Trophoblast cell (in vitro differentiated cells and primary cell): ENCODE measurements at places on chromosomes 2 and 18.
A peak's percentile ranks its signal among the peaks of the same experiment; 100 is the strongest.

DNA sequence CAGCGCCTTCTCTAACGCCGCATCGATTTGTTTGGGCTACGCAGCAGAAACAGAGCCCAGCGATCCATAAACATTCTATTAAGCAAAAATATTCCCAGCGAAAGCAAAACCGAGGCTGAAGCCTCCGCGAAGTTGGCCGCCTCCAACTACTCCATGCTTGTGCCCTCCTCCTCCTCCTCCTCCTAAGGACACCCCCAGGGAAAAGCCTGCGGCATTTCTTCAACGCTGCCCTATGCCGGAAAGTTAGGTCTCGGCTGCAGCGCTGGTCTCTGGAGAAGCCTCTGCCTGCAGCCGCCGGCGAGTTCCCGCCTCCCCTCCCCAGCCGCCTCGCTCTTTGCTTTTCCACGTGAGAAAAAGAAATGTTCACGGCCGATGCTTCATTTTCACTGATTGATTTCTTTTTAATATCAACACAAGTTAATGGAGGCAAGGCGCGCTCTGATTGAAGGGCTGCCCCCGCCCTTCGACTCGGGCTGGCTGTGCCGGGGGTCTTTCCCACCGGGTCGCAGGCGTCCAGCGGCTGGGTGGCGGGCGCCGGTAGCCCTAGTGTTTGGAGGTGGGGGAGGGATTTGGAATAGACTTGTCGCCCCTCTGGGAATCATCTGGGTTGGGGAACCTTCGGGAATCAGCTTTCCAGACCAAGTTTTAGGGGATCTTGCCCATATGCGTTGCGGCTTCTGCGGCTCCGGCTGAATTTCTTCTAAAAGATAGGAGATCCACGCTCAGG lies 3.9 kb downstream of the NRP2 start:
- DNase-seq, result no peak

GRCh38 chr2:45888641-45889040 lies 237.2 kb downstream of the PRKCE start:
- no peak for DNase-seq

DNA sequence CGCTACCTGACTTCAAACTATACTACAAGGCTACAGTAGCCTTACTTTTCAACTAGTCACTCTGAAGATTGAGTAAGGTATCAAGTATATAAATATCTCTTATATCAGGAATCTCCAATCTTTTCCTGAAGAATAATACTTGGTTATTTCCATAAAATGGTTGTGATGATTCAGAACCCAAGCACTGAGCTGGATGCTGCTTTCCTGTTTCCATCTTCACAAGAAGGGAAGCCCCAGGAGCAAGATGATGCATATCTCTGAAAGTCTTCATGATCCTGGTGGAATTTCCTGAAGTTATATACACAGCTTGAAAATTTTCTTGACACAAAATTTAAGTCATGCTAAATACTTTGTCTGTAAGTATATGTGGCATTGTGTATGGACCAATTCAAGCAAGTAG lies 243.9 kb upstream of the TANK start:
- no peak for DNase-seq

GRCh38 chr2:165164201-165164600 lies 39.6 kb downstream of the SCN3A start:
- DNase-seq, result no peak

GRCh38 chr2:77104554-77104953 lies 417.6 kb downstream of the LRRTM4 start:
- no peak for DNase-seq

GRCh38 chr2:63902149-63902548 lies 60.5 kb downstream of the UGP2 start:
- DNase-seq, result no peak

DNA sequence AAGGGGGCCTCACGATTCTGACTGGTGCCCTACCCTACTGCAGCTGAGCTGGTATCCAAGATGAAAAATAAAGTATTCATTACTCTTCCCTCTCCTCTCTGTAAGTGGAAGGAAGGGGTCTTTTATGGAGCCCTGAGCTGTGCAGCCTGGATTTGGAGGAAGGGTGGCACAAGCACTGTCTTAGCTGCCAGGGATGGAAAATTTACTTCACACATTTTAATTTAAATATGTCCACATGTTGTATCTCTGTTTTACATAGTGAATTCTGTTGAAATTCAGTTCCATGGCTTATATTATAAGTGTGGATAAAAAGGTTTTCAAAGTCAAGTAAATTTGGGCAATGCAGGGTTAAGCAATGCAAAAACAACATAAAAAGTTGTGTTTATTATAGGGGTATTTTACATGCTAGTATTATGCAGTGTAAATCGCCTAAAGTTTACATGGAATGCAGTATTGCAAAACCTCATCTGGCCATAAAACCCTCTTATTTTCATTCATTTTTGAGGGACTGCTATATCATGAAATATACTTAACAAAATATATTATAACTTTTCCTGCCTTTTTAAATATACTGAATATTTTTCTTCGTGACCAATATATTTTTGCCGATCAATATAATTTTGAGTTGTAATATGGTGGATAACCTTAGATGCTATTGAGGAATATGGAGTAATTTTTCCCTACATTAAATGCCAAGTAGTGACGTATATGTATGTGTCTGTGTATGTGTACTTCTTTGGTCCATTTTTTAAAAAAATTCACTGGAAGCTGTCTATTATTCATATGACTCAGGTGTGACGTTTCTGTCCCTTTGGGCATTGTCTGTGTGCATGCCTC lies 333.9 kb upstream of the CYRIA start:
- DNase-seq, result no peak

GRCh38 chr2:215885536-215885935 lies 127.8 kb downstream of the MREG start:
- peak; percentile 96 for DNase-seq

- DNase-seq, result no peak
These were observed 252.9 kb downstream of the PRKCE start for GRCh38 chr2:45904267-45904945.

- peak; percentile 36 for DNase-seq
These were observed 38.3 kb upstream of the IL1R1 start for GRCh38 chr2:102103992-102104871.

- DNase-seq, result no peak
These were observed 169.6 kb upstream of the NDUFV2 start for GRCh38 chr18:8932866-8933265.

DNA sequence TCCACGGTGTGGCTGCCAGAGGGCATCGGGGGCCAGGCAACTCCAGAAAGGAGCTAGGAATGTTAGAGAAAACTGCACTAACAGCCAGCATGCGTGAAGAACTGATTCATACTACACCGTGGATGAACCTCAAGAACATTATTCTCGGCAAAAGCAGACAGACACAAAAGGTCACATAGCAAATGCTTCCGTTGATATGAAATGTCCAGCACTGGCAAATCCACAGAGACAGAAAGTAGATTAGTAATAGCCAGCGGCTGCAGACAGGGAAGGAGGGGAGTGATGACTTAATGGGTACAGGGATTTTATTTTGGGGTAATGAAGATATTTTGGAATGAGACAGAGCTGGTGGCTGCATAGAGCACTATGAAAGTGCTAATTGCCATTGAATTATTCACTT lies 37.4 kb downstream of the SCTR start:
- no peak for DNase-seq

DNA sequence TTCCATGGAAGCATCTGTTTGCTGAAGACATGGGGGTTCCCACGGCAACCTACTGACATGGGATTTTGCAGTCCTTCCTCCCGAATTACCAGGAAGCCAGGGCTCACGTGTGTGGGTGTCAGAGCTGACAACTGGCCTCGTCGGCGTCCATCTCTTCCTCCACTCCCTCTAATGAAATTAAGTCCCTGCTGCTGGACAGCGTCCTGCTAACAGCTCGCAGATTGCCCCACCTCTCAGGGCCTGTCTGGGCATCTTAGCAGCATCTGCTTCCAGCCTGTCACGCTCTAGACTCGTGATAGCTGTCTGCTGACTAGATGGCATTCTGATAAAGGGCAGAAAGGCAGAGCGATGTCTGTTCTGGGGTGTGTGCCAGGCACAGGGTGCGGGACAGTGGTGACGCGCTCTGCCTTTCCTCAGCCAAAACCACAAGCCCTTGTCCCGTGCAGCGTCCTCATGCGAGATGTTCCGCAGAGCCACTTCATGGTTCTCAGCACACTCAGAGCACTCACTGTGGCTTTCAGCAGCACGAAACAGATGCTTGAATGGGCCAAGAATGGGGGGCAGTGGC lies 161.1 kb downstream of the ARL4C start:
- DNase-seq, result peak; percentile 53

DNA sequence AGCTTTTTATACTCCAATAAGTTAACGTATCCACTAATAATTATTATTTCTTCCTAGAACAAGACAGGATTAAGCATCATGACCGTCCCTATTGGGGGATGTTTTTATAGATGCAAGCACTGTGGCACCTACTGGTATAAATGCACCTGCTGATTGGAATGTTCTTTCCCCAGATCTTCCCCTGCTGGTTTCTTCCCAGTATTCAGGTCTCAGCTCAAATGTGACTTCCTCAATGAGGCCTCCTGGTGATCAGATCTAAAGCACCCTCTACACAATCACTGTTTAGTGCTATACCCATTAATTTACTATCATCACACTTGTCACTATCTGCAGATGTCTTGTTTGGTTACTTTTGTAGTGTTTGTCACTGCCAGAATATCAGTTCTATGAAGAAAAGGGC lies 3.9 kb upstream of the TYMS start:
- no peak for DNase-seq

DNA sequence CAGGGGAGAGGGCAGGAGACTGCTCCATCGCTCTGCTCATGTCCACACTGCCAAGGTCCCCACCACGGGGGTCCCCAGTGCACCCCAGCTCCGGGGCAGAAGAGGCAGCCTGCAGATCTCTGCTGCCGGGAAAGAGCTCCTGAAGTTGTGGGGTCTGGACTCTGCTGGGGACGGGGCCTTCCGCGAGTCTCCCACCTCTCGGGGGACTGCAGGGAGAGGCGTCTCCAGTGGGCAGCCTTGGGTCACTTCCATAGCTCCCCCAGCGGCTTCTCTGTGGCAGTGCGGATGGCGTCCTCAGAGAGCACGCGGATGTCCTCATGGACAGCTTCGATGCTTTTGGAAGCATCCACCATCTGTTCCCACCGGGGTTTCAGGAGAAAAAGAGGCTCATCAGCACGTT lies 10.7 kb downstream of the DTYMK start:
- no peak for DNase-seq

- DNase-seq, result no peak
These were observed 255.3 kb downstream of the PDE11A start for GRCh38 chr2:177817300-177817699.

- peak; percentile 58 for DNase-seq
These were observed at the start of gene DSC2 for GRCh38 chr18:31102025-31102684. Gene DSC2 (minus strand): TSS chr18:31102421. CDS start chr18:31101971, 450 bp downstream.

GRCh38 chr2:102181919-102182635 lies 4.7 kb upstream of the IL1RL2 start:
- DNase-seq, result peak; percentile 69

DNA sequence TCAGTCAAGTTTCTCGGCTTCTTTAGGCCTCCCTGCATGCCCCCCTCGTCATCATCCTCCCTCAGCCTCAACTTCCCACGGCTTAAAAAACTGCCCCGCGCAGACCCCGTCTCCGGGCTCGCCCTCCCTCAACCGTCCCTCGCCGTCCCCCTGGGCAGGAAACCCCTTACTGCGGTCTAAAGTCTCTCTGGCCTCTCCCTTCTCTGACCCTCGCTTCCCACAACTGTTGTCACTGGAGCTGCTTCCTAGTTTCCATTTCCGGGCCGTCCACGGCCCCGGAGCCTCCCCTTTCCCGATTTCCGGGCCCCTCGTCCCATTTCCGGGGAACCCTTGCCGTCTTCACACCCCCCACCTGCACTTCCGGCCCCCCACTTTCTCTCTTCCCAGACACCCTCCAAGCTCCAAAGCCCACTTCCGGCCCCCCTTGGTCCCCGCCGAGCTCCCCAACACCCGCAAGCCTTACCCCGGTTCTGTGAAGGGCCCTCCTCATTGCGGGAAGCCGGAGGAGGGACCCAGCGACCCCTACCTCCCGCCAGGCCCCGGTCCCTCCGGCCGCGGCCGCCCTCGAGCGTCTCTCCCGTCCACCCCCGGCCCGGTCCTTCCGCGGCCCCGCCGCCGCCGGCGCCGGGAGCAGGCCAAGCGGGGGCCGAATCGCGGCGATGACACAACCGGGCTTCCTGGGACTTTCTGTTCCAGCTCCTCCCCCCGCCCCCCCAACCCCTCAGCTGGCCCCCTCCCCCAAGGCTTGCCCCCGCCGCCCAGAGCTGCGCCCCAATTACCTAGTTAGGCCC lies 513 bp downstream of the TRIP12 start:
- DNase-seq, result peak; percentile 19

DNA sequence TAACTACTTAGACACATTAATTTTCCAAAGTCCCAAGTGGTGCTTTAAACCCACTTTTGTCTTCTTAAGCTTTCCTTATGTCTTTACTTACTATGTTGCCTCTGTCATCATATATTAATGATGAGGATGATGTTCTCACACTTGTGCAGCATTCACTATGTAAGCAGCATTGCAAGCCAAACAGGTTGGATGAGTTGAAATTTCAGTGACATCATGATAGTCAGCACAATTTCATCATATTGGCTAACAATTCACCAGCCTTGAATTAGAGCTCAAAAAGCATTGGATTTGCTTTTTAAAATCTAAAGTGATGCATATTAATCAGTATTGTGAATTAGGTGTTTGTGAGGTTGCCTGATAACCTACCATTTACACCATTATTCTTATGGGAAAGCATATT lies 7.7 kb downstream of the APLF start:
- peak; percentile 94 for DNase-seq

GRCh38 chr2:232634206-232635150 lies 1.1 kb downstream of the EFHD1 start:
- DNase-seq, result peak; percentile 84

GRCh38 chr2:151718247-151718646 lies 16.0 kb downstream of the NEB start:
- DNase-seq, result no peak

GRCh38 chr18:69691008-69691760 lies 256.5 kb downstream of the CD226 start:
- no peak for DNase-seq

GRCh38 chr2:109523536-109524361 lies 90.0 kb downstream of the SEPTIN10 start:
- DNase-seq, result no peak

DNA sequence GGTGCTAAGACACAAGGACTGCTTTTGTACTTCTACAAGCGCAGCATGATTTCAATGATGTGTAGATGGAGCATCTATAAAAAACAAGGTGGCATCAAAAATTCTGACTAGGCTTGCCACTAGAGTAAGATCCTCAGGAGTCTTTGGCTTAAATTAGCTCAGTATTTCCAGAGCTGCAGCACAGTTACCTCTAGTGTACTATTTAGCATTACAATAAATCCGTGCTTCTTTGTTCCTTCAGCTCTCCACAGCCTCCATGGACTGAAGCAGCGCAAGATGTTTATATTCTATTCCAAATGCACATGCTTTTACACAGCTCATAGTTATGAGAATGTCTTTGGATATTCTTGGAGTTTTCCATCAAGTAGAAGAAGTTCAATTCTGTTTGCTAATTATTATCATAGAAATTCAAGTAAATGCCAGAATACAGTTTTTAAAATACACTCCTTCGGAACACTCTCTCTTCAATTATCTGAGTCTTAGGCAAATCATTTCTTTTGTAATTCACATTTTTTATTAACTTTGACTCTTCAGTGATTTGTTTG lies 1133.0 kb upstream of the LRRTM1 start:
- DNase-seq, result no peak
